ENCODE measurements at places on chromosomes 7 and 10.

- DNase-seq = no peak
These were observed 150.8 kb downstream of the DGKI start for GRCh38 chr7:137695942-137696341.

- no peak for DNase-seq
These were observed 773.3 kb downstream of the GRID1 start for GRCh38 chr10:85593226-85593772.

DNA sequence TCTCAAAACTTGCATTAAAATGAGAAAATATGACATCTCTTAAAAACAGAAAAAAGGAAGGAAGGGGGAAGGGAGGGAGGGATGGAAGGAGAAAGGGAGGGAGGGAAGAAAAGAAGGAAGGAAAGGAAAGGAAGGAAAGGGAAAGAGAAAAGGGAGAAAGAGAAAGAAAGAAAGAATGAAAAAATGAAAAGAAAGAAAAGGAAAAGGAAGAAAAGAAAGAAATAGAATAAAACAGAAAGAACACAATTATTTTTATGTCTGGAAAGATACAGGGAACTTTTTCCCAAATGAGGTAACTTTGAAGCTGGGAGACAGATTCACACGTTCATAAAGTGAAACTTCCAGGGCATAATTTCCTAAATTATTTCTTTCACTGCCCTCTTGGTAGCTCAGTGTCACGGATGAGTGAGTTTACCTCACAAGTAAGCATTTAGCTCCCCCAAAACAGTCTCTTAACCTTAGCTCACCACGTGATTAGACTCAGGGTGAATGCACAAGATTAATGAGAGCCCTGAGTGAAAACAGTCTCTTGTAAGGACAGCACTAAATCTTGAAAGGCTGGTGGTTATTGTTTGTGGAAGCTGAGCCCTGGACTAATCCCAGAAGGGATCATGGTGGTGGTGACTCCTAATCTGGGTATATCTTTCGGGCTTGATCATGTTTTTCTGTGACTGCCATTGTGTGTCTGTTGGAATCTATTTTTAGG lies 74.1 kb upstream of the HDAC9 start:
- no peak for DNase-seq

DNA sequence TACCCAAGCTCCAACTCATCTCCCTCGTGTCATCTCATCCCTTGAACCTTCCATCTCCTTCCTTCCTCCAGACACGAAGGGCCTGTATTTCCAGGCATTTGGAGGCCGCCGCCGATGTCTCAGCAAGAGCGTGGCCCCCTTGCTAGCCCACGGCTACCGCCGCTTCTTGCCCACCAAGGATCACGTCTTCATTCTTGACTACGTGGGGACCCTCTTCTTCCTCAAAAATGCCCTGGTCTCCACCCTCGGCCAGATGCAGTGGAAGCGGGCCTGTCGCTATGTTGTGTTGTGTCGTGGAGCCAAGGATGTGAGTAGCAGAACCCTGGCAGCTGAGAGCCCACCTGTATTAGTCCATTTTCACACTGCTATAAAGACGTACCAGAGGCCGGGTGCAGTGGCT lies 5.5 kb downstream of the FBXO24 start:
- DNase-seq = no peak

- DNase-seq = no peak
These were observed 59.7 kb downstream of the GPR85 start for GRCh38 chr7:113026941-113027340.

- no peak for DNase-seq
These were observed 107.2 kb downstream of the CUBN start for GRCh38 chr10:17022466-17022825.

GRCh38 chr7:47213276-47213675 lies 368.6 kb downstream of the TNS3 start:
- DNase-seq = no peak

GRCh38 chr7:16554518-16555236 lies 28.1 kb downstream of the LRRC72 start:
- no peak for DNase-seq

DNA sequence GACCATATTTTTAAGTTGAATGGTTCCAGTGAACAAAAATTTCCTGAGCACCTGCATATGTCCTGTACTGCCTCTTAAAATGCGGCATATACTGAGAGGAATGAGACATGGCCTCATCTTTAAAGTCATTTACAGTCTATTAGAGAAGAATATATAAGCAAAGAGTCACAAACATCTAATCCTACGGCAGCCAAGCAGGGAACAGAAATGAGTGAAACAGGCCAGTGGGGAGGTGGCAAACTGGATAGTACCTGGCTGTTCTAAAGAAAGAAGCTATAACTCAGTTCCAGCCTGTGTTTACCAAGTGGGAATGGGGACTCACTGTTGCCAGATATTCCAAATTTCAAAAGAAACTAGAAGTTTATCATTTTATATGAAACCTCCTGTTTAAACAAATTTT lies 211.4 kb downstream of the VTI1A start:
- DNase-seq = no peak

DNA sequence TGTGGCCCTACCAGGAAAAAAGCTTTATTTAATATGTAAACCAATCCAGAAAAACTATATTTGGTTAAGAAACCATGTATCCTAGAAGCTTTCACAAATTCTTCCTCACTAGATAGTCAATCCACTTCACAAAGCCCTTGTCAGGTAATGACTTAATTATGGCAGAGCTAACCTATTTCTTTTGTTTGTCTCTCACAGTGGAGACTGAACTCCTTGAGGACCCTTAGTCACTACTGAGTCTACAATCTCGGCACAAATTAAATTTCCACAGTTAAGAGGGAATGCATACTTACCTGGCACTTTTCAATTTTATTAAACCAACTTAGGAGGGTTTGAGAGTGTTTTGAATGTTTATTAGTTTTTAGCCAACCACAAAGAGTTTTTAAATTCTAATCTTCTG lies 23.0 kb downstream of the WAPL start:
- DNase-seq = no peak

GRCh38 chr10:87642988-87643387 lies 16.7 kb upstream of the PAPSS2 start:
- no peak for DNase-seq

GRCh38 chr7:158576050-158576762 lies 11.4 kb downstream of the PTPRN2 start:
- DNase-seq = no peak

GRCh38 chr7:88759230-88760135 lies at the start of gene ZNF804B:
TSS of gene ZNF804B (plus strand) at chr7:88759700. CDS start at chr7:88759977, 277 bp downstream.
- DNase-seq = no peak

- DNase-seq = peak; percentile 65
These were observed 123.4 kb downstream of the NT5C2 start for GRCh38 chr10:103069453-103070331.

- DNase-seq = no peak
These were observed 1095.4 kb upstream of the CELF2 start for GRCh38 chr10:9922126-9922870.

GRCh38 chr7:28174901-28175661 lies 5.5 kb downstream of the JAZF1 start:
- DNase-seq = no peak

DNA sequence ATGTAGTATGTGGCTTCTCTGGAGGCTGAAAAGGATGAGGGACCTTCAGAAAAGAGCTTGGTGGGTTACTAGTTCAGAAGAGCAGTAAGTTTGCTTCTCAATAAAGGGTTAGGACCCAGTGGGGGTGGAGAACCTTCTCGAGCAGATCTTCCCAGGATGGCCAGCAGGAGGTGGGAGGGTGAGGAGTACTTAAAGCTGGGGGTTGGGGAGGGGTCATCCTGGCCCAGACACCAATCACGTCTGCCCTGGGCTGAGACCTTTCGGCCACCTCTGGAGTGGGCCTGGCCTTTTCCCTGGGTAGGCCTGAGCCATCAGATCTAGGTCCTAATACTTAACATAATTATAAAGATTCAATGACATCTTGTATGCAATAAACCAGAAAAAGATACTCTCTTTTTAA lies 149.0 kb upstream of the TCF7L2 start:
- DNase-seq = no peak

- no peak for DNase-seq
These were observed 169.6 kb downstream of the CCSER2 start for GRCh38 chr10:84497978-84498377.

- DNase-seq = no peak
These were observed 117.0 kb upstream of the RET start for GRCh38 chr10:42959833-42960232.

GRCh38 chr7:28726555-28726954 lies 231.6 kb downstream of the TRIL start:
- DNase-seq = no peak

DNA sequence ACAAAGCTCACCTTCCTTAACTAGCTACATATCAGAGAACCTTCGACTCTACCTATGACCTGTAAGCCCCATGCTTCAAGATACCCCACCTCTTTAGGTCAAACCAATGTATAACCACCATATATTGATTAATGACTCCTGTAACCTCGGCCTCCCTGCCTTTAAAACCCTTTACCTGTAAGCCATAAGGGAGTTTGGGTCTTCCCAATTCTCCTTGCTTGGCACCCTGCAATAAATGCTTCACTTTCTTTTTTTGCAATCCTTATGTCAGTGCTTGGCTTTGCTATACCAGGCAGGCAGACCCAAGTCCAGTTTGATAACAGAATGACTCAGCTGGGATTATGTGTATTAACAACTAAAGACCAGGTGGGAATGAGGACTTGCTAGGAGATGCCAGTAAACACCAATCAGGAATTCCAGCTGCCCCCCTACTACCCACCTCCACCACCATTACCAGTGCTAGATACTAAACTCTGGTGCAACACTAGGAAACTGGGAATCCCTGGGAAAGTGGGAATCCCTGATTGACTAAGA lies 22.0 kb upstream of the SLC35G1 start:
- no peak for DNase-seq

DNA sequence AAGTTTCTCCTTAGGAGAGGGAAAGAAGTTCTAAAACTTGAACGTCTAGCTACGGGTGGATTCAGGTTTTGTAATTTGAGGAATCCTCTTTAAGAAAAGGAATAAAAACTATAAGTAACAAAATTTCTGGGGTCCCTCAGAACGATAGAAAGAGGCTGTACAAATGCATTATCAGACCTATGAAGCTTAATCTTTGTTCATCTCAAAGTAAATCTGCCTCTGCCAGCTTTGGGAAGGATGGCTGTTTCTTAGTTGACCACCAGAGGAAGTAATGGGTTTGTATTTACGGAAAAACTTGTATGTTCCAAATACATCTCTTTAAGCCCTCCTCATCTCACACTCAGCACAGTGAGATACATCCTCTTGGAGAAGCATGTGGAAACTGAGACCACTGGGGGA lies 864 bp downstream of the PSTK start:
- DNase-seq = no peak

DNA sequence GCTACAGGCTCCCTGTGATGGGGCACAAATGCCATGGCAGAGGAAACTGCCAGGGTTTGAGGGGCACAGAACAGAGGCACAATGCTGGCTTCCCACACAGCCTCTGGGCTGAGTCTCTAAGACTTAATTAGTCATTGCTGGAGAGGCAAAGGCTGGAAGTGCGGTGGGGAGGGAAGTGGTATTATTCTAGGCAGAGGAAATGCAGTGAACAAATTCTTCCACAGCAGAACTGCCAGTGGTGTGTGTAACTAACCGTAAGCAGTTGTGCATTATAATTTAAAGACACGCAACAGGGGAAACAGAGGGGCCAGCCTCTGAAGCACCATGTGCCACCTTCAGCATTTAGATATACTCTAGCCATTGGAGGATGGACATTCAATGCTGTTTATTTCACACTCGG lies 12.8 kb downstream of the ICA1 start:
- no peak for DNase-seq

DNA sequence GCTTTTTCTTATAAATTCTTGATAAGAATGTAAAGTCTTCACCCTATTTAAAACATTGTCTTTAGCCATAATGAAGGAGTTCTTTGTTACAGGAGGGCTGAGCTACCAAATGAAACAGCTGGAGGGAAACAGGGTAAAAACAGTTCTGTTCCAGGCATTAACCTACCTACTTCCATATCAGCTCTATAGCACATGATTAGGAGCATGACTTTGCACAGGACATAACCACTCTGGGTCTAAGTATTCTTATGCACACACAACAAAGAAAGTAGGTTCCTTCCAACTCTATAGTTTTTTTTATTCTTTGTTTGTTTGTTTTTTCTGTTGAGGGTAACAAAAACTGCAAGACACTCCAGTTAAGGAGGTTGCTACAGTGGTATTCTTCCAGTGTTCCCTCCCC lies 52.7 kb downstream of the SCIN start:
- no peak for DNase-seq

DNA sequence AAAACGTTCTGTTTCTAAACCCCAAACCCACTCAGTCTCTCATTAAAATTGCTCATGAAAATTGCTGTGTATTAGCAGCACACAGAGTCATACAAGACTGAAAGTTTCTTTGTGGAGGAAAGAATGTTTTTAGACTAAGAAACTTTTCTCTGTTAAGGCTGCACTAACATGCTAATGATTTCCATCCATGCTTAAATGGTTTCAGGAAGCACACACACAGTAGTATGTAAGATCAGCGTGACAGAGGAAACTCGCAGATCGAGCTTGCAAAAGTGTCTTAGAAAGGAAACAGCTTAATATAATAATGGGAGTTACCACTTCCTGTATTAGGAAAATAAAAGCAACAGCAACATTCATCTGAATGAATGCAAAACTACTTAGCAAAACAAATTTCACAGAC lies 112.7 kb downstream of the ICA1 start:
- no peak for DNase-seq

- no peak for DNase-seq
These were observed 53.6 kb downstream of the CREB3L2 start for GRCh38 chr7:137948083-137948844.

DNA sequence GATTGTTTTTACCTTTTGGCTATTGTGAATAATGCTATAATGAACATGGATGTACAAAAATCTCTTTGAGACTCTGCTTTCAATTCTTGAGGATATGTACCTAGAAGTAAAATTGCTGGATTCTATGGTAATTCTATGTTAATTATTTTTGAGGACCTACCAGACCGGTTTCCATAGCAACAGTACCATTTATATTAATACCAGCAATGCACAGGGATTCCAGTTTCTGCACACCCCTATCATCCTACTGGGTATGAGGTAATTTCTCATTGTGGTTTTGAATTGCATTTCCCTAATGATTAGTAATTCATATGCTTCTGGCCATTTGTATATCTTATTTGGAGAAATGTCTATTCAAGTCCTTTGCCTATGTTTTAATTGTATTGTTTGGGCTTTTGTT lies 9.9 kb upstream of the PPP1R9A start:
- no peak for DNase-seq

DNA sequence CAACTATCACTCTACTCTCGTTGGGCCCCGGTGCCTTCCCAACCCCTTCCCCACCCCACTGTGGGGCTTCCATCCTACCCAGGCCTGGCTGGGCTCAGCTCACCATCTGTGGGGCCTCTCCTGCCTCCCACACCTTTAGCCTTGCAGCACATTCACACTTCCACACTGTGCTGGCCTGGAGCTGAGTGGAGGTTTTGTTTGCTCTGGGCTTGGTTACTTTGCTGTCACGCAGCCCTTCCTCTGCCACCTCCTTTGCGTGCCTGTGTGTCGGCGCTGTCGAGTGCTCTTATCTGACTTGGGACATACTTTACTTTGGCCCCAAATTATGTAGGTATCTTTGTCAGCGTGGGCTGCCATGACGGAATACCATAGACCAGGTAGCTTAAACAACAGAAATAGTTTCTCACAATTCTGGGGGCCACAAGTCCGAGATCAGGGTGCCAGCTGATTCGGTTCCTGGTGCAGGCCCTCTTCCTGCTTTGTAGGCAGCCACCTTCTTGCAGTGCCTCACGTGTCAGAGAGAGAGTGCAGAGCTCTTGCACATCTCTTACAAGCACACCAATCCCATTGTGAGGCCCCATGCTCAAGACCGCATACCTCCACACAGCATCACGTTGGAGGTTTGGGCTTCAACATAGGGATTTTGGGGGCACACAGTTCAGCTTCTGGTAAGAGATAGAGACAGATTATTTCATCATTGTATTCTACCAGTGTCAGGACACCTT lies 89.0 kb downstream of the CUL1 start:
- no peak for DNase-seq

- no peak for DNase-seq
These were observed 134.9 kb upstream of the RSU1 start for GRCh38 chr10:16952080-16952479.

Measured in T-helper 17 cell (primary cell).